Stimulated activated CD4-positive, alpha-beta T cell treated with anti-CD3 and anti-CD28 coated beads, Interleukin-4, amount 100 ng/mL, for 24 hours (primary cell): ENCODE measurements at places on chromosomes 1 and 21.

- no peak for DNase-seq
Observed at GRCh38 chr1:77459881-77460280, 178.1 kb downstream of the AK5 start.

GRCh38 chr1:56864430-56864829 is 9.8 kb downstream of the C8A start:
- DNase-seq, result no peak

DNA sequence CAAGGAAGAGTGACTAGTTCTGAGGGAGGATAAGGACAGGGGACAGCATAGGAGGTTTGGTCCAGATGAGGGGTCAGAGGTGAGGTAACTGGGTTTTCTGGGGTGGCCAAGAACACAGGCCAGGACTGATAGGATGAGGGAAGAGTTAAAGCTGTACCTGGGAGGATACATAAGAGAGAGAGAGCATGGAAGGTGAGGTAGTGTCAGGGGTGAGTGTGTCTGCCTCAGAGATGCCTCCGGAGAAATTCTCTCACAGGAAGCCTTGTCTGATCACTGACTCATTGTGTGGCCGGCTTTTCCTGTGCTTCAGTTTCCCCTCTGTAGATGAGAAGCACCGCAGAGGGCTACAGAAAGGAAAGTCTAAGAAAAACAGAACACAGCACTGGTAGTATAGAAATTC is 40.2 kb downstream of the FASLG start:
- DNase-seq, result peak; percentile 79

DNA sequence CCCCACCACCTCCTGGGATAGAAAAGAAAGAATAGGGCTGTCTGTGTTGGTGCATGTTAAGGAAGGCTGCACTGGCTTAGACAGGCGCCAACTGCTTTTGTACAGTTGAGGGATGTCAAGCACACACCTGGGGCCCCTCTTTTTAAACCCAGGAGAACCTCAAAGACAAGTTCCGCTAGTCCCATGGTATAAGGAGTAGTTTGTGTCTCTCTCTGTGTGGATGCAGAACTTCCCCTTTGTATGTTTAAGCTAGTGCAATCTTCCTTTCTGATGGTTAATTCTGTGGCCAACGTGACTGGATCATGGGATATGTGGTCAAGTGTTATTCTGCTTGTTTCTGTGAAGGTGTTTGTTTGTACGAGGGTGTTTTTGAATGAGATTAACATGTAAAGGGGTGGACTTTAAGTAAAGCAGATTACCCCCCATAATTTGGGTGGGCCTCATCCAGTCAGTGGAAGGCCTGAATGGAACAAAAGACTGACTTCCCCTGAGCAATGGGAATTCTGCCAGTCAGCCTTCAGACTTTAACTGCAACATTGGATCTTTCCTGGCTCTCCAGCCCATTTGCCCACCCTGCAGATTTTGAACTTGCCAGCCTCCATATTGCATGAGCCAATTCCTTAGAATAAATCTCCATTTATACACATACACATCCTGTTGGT is 9.5 kb upstream of the DUSP10 start:
- DNase-seq, result no peak

DNA sequence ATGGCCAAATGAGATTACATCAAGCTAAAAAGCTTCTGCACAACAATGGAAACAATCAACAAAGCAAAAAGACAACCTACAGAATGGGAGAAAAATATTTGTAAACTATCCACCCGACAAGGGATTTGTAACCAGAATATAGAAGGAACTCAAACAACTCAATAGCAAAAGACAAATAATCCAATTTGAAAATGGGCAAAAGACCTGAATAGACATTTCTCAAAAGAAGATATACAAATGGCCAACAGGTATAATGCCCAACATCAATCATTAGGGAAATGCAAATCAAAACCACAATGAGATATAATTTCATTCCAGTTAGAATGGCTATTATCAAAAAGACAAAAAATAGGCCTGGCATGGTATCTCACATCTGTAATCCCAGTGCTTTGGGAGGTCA is 140.0 kb downstream of the GLUL start:
- DNase-seq, result no peak

DNA sequence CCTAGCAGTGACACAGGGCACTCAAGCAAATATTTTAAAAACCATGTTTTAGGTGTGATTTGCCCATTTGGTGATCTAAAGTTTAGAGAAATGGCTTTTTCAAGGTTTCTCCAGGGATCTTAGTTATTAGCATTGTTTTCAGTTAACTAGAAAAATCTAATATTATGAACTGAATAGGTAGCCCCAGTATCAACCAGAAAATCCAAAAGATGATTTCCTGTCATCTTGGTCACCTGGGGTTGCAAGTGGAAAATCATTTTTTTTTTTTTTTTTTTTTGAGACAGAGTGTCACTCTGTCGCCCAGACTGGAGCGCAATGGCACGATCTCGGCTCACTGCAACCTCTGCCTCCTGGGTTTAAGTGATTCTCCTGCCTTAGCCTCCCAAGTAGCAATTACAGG is 106.6 kb upstream of the FMN2 start:
- DNase-seq, result no peak

- DNase-seq, result no peak
Observed at GRCh38 chr1:154969246-154969645, 1.3 kb downstream of the SHC1 start.

GRCh38 chr1:51518586-51519047 is 449 bp downstream of the EPS15 start:
- peak; percentile 39 for DNase-seq

GRCh38 chr1:222104694-222105392 is 363.0 kb upstream of the DUSP10 start:
- DNase-seq, result no peak
